ENCODE measurements at places on chromosomes 11 and 22. TPM values are rescaled to one million over a fixed set of nuclear protein-coding genes. Genes with fewer than 3 reads are reported as not detected.
A peak's percentile ranks its signal among the peaks of the same experiment; 100 is the strongest.

DNA sequence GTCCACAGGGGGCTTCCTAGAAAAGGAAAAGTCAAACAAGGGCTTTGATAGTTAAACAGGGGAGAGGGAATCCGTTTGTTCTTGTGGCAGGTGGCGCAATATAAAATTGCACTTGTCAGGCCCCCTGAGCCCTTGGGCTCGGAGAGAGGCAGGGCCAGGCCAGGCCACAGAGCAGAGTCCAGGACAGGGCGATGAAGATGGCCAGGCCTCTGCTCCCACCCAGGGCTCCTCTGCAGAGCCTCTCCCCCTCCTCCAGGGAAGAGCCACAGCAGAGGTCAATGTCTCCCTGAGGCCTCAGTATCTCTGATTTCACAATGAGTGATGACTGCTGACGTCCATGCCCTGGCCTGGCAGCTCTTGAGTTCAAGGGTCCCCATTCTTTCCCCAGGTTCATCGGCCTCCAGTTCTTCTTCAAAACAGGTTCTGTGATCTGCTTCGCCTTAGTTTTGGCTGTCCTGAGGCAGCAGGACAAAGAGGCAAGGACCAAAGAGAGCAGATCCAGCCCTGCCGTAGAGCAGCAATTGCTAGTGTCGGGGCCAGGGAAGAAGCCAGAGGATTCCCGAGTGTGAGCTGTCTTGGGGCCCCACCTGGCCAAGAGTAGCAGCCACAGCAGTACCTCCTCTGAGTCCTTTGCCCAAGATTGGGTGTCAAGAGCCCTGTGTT is 36.4 kb upstream of the TPBGL start:
- H3K4me1 ChIP-seq = peaks cover 5% of the 10 kb centered on the region
- H3K36me3 ChIP-seq = no peaks in the 10 kb centered on the region
- H3K4me3 ChIP-seq = no peak overlapping the region
- no peak overlapping the region for H3K27ac ChIP-seq

GRCh38 chr11:88188251-88188931 is 13.1 kb upstream of the RAB38 start:
- no peak overlapping the region for H3K27ac ChIP-seq
- no peaks in the 10 kb centered on the region for H3K36me3 ChIP-seq
- H3K27me3 ChIP-seq = no peaks in the 10 kb centered on the region
- peak; percentile 86 for DNase-seq
- H3K4me3 ChIP-seq = no peak overlapping the region

DNA sequence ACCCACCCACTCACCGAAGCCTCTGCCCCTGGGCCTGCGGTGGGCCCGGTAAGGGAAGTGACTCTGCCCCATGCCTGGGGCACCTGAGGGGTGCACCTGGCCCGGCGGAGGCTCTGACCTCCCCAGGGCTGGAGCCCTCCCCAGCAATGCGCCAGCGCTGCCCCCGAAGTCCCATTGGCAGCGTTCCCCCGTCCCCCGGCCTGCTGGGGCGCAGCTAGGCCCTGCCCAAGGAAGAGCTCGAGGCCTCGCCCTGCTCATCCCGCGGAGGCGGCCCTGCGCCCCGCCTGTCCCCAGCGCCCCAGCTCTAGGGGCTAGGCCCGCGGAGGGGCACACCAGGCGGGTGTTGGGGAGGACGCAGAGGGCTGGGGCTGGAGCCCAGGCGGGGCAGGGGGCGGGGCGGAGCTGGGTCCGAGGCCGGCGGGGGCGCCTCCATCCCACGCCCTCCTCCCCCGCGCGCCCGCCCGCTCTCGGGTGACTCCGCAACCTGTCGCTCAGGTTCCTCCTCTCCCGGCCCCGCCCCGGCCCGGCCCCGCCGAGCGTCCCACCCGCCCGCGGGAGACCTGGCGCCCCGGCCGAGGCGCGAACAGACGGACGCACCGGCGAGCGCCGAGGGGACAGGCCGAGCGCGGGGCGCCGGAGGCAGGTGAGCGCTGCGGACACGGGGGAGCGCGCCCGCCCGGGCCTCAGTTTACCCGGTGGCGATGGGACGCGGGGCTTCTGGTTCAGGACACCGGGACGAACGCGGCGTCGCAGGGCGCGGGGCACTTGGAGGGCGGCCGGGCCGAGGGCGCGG is at the start of gene EPS8L2:
Gene EPS8L2 (plus strand): TSS at position 586 of the 793 bp plus-strand sequence. CDS start 3,177 bp downstream, outside the sequence.
- no peaks in the 10 kb centered on the region for H3K27me3 ChIP-seq
- DNase-seq = peak; percentile 81

DNA sequence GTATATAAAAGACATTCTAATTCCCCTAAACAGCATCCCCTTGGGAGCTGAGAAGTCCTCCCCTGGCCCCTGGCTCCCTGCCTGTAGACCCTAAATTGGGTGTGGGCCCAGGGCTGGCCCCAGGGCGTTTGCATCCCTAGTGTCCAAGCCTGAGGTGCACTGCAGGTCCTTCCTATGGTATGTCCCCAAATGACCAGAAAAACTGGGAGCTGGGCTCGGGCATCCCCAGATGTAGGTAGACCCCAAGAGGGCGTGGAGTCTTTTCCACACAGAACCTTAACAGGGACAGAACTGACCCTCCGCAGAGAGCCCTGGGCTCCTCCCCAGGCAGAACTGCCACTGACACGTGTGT is 782 bp upstream of the OSBPL5 start:
- H3K27ac ChIP-seq = no peak overlapping the region
- no peak for DNase-seq
- H3K4me1 ChIP-seq = no peaks in the 10 kb centered on the region
- H3K27me3 ChIP-seq = no peaks in the 10 kb centered on the region

DNA sequence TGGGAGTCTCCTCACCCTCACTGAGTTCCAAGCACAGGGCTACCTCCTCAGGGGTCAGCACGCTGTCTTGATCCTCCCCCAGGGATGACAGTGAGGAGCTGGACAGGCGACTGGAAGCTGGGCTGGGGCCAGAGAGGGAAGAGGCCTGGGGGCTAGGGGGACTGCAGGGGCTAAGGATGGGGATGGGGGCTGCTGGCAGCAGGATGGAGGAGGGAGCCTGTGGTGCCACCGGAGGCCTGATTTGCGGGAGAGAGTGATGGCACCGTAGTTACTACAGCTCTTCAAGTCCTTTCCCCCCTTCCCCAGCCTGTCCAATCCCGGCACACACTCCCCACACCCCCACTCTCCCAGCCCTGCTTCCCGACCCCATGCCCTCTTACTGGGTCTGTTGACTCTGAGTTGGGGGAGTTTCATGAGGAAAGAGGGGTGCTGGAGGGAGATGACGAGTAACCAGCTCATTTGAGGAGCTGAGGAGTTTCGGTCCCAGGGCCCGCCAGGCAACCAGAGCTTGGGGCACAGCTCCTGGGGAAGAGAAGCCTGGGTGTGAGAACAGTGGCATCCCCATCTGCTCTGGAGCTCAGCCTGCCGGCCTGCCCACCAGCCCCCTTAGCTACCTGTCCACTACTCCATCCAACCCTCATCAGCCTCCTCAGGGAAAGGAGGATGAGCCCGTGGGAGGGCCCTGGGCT is 10.5 kb downstream of the ROBO4 start:
- no peaks in the 10 kb centered on the region for H3K36me3 ChIP-seq
- no peaks in the 10 kb centered on the region for H3K27me3 ChIP-seq
- H3K4me3 ChIP-seq = no peak overlapping the region

- no peak for DNase-seq
- no peak overlapping the region for H3K4me3 ChIP-seq
- H3K36me3 ChIP-seq = no peaks in the 10 kb centered on the region
- H3K27ac ChIP-seq = no peak overlapping the region
These were observed 9.9 kb upstream of the MMP8 start for GRCh38 chr11:102734650-102735049.

GRCh38 chr22:41050883-41051282 is 41.5 kb upstream of the EP300 start:
- H3K36me3 ChIP-seq = no peaks in the 10 kb centered on the region
- DNase-seq = no peak
- H3K4me3 ChIP-seq = no peak overlapping the region
- H3K4me1 ChIP-seq = peaks cover 2% of the 10 kb centered on the region
- no peak overlapping the region for H3K27ac ChIP-seq

DNA sequence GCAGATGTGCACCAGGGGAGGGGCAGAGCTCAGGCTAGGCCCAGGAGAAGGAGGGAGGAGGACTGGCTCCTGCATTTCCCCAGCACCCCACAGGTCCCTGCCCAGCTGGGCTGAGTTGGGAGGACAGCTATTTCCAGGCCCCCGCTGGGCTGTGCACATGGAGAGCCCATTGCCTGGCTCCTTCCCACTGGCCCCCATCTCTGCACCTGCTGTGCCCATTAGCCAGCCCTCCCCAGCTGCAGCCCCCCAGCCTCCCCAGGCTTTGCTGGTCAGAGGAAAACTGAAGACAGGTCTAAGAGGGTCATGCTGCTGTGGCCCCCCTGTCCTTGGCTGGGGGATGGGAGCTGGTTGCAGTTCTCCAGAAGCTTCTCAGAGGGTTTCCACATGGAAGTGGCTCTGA is 81.8 kb upstream of the SHANK2 start:
- H3K4me3 ChIP-seq = no peak overlapping the region
- no peaks in the 10 kb centered on the region for H3K27me3 ChIP-seq
- H3K27ac ChIP-seq = no peak overlapping the region
- no peaks in the 10 kb centered on the region for H3K36me3 ChIP-seq

Gene DDX25
- total RNA-seq = 1.1 TPM

Gene FERMT3
- total RNA-seq = 36.3 TPM

Gene CD82
- 94.4 TPM for total RNA-seq

Gene MPPED2
- total RNA-seq = 12.9 TPM

Gene PLAAT3
- 88.2 TPM for total RNA-seq
